ENCODE measurements at places on chromosomes 16 and 17. TPM values are rescaled to one million over a fixed set of nuclear protein-coding genes. Genes with fewer than 3 reads are reported as not detected.

DNA sequence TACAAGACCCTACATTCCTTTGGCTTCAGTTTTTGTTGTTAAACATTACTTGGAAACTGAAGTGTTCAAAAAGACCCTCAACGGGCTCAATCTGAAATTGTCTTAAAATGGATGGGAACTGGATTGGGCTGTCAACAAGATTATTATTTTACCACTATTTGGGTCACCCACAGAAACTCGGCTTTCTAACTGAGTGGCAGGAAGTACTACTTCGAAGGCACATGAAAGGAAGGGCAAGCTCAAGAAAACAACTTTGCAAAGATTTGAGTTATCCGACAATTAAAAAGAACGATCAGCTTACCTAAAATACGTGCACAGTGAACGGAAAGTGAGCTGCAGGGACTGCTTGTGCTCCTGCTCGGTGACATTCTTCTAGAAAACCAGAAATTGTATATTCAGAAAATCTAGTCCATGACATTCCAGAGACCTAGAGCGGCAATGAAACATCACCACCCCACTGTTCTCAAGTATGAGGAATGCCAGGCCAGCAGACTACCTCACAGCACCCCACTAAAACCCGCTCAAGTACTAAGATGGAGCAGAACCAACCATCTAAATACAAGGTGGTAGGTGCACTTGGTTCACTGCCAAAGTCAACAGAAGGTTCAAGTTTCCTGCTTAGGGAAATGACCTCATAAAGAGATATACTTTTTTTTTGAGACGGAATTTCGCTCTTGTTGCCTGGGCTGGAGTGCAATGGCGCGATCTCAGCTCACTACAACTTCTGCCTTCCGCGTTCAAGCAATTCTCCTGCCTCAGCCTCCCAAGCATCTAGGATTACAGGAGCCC is 60.5 kb downstream of the ZZEF1 start:
- no peak for DNase-seq

DNA sequence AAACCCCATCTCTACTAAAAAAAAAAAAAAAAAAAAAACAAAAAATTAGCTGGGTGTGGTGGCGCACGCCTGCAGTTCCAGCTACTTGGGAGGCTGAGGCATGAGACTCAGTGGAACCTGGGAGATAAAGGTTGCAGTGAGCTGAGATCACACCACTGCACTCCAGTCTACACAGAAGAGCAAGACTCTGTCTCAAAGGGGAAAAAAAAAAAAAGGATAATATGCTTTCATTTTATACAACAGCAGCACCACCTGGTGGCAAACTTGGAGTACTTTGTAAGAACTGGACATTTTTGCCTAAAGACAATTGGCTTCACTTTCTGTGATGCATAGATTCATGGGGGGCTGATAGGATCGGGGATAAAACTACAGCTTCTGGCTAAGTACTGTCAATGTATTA is 8.5 kb downstream of the CHTF8 start:
- peak; percentile 86 for DNase-seq

GRCh38 chr17:78746263-78746948 is 35.7 kb downstream of the CYTH1 start:
- peak; percentile 60 for DNase-seq

KRTAP2-3 gene
- polyA plus RNA-seq = not detected

DNA sequence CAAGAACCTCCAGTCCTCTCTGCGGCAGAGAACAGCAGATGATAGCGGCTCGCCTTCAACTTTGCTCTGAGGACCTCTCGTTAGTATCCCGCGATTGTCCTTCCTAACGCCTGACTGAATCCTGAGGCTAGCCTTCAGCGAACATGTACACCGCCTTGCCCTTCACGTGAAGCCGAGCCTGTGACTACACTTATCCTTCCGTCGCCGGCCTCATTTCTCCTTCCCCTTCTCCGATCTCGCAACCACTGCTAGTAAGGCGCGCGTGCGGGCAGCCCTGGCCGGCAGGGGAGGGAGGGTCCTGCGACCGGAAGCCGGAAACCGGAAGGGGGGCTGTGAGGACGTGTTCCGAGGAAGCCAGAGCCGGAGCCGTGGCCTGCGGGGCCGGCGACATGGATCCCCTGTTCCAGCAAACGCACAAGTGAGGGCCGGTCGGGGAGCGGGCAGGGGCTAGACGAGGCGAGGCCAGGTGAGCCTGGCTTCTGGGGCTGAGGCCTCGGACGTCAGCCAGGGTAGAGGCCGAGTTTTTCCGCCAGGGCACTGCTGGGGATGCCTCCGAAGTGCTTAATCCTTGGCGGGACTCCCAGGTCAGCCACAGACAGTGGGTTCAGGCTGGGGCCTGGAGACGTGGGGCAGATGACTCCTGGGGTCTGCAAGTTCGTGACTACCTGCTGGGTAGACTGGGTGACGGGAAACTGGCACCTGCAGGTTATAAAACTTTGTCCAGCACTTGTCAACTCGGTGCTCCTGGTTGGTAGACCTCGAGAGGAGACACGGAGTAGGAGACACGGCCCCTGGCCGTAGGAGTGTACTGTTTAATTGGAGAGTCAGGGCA is at the start of gene GOSR2:
Gene GOSR2 (plus strand): TSS at position 357 of the 832 bp plus-strand sequence. CDS start 33 bp downstream, at position 390.
- DNase-seq = peak; percentile 92

DNA sequence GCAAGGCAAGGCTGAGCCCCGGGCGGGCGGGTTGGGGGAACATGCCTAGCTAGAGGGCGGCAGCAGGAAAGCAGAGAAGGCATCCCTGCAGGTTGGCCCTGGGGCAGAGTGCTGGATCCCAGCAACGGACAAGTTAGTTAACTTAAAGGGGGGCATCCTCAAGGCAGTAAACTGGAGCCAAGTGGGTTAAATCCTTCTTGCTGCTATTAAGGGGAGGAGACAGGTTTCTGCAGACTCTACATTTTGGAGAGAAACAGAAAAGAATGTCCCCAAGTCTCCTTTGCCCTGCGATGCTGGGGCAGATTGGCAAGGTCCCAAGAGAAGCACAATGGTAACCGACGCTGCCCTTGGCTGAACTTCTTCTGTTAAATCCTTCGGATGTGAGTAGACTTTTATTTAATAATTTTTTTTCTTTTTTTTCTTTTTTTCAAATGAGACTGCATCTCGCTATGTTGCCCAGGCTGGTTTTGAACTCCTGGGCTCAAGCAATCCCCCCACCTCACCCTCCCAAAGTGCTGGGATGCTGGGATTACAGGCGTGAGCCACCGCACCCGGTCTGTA is 14.0 kb downstream of the ATP5PD start:
- no peak for DNase-seq

SLC6A2 gene
- 0.23 TPM for polyA plus RNA-seq

DNA sequence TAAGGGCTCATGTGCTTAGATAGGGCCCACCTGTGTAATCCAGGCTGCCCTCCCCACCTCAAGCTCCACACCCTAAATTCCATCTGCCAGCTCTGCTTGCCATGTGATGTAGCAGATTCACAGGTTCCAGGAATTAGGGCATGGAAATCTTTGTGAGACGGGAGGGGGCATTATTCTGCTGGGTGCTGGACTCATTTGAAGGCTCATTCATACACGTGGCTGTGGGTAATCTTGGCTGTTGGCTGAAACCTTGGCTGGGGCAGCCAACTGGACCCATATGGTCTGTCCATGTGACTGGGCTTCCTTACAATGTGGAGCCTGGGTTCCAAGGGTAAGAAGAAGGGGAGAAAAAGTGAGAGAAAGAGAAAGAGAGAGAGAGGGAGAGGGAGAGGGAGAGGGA is 115.1 kb downstream of the CYLD start:
- DNase-seq = no peak

DNA sequence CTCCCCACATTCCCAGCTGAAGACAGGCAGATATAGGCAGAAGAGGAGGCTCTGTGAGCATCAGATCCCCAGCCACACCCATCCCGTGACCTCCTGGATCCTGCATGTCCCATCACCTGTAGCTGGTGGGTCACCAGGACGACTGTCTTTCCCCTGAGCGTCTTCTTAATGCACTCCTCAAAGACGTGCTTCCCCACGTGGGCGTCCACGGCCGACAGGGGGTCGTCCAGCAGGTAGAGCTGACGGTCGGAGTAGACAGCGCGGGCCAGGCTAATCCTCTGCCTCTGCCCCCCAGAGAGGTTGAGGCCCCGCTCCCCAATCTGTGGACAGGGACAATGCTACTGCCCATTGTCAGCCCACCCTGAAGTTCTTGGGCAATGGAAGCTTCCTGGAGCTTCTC is 40.5 kb downstream of the ABCC12 start:
- no peak for DNase-seq

PRR15L gene
- 0.66 TPM for polyA plus RNA-seq

DNA sequence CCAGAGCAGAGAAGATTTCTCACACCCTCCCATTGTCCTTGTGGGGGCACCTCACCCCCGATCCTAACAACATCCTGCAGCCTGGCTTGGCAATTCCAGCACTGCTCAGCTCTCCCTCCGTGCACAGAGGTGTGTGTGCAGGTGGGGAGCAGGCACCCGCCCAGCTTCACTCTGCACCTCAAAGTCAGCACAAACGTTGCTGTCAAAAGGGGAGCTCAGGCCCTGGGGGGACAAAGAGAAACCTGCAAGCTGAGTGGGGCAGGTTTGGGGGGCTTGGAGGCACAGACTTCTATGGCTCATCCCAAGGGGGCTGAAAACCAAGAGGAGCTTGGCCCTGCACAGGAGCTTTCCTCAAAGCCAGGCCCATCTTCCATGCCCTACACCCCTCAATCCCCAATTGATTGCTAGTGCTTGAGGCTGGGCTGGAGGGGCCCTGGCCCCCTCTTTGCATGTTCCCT is 231.9 kb upstream of the TNRC6C start:
- no peak for DNase-seq

- no peak for DNase-seq
Observed at GRCh38 chr16:4597174-4597573, 17.5 kb downstream of the UBALD1 start.

POLR3E gene
- 64.4 TPM for polyA plus RNA-seq

CDH8 gene
- polyA plus RNA-seq = 7.1 TPM

ZNF689 gene
- polyA plus RNA-seq = 5.3 TPM

DNA sequence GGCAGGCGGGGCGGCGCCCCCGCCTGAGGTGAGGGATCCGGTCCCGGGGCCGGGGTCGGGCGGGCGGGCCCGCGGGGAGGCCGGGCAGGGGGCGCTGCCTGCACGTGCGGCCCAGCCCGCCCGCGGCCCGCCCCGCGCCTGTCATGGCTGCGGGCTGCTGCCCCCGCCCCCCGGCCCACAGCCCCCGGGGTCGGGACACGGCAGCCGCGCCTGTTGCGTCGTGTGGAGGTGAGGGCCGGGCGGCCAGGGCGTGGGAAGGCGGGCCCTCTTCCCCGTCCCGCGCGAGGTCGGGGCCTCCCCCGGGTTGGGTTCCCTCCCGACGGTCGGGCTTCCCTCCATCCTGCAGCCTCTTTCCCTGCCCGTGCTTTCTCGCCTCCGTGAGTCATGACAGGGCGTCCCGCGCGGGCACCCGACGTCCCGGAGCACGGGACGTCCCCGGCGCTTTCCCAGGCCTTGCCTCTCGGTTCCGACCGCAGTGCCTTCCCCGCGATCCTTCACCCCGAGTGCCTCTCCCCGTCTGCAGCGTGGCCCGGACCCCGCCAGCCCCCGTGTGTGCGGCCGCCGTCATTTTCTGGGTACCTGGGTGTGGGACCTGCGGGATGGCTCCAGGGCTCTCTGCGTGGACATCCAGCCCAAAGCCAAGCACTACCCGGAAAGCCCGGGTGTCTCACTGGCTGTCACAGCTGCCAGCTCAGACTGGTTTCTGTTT is 76.7 kb downstream of the CHD9 start:
- DNase-seq = peak; percentile 53

ERN1 gene
- 7.5 TPM for polyA plus RNA-seq

KRT27 gene
- polyA plus RNA-seq = not detected

TP53TG3C gene
- polyA plus RNA-seq = not detected

APOBR gene
- polyA plus RNA-seq = not detected

DNA sequence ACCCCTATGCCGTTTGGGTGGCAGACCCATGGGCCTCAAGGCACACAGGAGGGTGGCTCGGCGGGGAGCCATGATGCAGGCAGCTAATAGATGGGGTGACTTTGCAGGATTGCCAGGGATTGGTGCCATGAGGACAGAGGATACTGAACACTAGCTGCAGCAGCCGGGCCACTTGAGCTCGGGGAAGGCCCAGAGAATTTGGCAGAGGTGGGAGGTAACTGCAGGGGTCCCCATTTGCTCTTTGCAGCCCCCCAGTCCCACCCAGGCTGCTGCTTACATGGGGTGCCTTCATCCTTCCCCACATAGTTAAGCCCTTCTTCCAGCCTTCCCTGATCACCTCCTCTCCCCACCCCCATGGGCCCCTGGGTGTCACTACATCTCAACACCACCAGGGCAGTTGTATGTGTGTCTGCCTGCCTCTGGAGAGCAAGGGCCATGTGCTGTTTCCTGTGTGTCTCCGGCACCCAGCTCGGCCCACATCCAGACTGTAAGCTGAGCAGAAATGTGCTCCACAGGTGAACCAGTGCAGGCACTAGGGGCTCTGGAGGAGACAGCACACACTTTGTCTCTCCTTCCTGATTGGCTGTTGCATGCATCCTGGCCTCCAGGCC is 52.0 kb downstream of the SREBF1 start:
- DNase-seq = peak; percentile 54

DNA sequence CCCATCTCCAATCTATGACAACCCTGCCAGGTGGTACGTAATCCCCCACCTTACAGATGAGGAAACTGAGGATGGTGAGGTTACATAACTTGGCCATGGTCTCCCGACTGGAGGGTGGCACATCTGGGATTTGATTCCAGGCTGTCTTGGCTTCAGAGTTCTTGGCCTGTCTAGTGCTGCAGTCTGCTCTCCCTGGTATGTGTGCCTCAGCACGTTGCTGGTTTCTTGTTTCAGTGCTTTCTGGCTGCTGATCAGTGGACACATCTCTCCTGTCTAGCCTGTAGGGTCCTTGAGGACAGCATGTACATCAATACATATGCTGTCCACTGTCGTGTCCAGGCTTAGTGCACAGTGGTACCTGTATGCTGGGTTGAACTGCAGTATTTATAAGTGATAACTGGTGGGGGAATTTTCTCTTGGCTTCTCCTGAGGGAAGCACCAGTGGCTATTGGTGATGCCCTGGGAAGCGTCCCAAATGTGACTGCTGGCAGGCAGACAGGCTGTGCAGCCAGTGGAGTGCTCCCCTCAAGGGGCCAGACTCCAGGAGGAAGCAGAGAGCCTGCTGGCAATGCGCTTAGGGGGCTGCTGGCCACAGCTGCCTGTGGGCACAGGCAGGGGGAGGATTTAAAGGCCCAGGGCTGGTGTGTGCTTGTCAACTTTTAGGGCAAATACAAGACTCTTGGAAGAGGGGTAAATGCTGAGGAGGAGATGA is 14.4 kb downstream of the CTRL start:
- DNase-seq = no peak

COX4I1 gene
- 1,008 TPM for polyA plus RNA-seq

KRTAP9-8 gene
- polyA plus RNA-seq = not detected

Data from GM23338 (cell line).